ENCODE measurements at places on chromosomes 5 and 9.

DNA sequence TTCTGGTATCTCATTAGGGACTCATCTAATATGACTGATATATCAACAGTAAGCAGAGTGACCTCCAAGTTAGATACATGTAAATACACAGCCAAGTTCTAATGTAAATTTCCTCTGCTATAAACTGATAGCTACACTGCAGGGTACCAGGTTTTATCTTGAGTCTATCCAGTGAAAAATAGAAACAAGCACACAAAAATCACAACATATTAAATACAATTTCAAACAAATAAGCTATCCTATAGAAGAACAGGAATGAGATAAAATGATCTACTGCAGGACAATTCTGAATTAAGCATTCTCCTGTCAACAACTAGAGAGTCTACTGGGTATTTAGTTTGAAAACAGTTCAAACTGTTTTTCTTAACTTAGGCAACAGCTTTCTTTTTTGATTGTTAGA lies 42.7 kb downstream of the NR3C1 start:
- DNase-seq: no peak

DNA sequence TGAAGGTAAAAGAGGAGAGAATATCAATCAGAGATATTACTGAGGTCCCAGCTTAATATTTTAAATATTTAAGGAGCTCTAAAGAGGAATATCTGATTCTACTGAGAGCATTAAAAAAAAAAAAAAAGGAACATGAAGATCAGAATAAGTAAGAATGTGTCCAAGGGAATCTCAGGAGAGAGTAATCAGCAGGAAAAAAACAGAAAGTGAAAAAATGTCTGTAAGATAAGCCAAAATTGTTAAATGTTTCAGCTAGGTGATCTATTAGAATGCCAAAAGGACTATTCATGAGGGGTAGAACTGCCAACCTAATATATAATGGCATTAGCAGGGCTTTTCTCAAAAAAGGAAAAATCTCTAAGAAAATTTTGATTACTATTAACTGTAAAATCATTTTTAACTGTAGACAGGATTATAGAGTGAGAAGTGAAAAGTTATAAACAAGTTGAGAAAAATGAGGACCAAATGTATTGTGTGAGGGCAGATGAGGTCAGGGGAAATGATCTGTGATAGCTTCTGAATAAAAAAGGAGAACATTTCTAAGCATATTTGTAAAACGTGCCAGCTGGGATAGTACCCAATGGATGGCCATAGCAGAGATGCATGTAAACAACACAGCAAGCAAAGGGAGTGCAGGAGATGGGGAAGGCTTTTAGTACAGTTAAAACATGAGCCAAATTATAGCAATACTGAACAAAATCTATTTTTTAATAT lies 9.4 kb upstream of the RHOBTB3 start:
- DNase-seq: no peak

- DNase-seq: no peak
Measured at GRCh38 chr5:32261198-32261597, 51.5 kb downstream of the MTMR12 start.

DNA sequence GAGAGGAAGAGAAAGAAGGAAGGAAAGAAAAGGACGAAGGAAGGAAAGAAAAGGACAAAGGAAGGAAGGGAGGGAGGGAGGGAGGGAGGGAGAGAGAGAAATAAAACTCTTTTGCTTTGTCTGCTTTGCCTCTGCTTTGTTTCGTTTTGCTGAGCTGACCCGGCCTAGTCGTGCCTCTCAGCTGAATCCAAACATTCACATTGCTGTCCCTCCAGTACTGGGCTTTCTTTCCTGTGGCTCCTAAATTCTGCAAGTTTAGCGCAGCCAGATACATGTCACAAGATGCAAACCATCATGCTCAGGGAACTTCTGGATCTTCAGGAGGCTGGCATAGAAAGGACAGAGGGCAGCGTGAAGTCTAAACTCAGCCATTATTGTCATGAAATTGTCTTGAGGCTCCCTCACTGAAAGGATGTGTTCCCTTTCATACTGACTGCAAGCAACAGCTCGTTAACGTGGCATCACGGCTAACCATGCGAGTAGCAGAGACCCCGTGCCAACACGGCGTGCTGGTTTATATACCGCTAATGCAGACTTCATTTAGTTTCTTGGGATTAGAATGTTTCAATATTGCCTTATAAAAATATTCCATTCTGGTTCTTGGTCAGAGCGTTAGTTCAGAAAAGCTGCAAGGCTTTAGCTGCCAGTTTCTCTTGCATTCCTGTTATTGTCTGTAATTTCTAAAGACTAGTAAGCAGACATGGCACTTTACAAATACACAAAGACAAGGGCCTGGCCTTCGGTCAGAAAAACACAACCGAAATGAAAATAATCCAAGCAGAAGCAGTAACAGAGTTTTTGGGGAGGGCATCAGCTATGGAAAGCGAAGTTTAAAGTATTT lies 94.2 kb downstream of the TMEM174 start:
- no peak for DNase-seq

DNA sequence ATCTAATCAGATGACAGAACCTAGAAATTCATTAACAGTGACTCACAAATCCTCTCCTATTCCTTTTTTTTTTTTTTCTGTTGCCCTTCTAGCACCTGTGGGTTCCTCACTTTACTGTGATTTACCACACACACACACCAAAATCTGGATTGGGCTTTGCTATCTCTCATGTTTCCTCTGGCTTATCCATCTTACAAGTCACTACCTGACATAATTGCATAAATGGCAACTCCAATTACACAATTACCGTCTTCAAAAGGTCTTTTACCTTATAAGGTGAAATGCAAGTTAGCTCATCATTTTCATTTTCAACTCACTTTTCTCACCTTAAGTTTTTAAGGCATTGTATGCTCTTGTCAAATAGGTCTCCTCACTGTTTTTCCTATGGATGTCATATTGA lies 426.3 kb upstream of the MEF2C start:
- no peak for DNase-seq

DNA sequence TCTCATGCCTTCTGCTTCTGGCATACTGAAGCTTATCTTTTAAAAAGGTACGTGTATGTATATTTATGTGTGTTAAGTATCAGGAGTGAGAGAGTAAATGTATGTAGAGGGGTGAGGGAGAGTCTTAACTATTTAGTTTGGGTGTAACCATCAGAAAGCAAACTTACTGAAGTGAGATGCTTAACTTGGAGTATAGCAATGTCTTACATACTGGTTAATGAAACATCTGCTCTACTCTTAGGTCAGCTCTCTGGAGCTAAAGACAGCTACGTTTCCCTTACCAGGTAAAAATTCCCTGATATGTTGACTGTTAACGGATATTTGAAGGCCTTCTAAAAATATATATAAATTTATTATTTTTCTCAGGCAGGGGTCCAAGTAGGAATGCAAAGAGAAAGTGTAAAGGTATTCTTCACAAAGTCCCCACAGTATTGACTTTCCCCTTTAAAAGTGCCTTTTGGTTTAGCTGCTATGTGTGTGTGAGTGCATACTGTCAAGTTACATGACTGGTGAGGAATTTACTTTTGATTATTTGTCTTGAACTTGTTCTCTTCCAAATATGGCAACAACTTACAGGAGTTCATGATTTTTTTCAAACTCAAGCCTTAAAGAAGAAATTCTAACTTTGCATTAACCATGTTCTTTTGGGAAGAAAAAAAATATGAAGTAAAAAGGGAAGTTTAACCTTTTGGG lies 12.3 kb upstream of the C5orf24 start:
- DNase-seq: no peak

DNA sequence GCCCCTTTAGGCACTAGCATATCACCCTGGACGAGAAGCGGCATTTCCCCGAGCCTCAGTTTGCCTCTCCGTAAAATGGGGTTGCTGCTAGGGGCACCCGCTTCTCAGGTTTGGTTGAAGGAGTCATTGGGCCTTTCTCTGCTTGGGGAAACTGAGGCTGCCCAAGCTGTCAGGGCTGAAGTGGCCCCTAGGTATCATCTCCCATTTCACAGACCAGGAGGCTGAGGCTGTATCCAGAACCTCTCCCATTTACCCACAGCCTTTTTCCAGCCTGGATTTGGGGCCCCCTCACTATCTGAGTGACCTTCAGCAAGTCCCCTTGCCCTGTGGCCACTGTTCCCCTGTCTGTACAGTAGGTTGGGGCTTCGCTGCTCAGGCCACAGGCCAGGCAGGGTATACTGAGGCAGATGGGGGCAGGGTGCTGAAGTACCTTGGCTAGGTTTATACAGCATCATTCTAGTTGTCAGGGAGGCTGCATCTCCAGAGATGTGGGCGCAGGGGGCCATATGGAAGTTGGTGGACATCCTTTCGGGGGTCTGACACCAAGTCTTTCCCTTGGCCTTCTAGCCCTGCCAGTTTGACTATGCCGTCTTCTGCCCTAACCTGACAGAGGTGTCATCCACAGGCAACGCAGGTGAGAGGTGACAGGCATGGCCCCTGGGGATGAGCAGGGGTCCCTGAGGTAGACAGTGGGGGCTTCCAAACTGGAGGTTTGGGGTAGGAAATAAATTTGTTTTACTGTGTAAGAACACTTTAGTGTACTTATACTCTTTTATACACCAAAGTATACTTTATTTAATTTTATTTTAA lies 7.9 kb downstream of the FPGS start:
- no peak for DNase-seq

DNA sequence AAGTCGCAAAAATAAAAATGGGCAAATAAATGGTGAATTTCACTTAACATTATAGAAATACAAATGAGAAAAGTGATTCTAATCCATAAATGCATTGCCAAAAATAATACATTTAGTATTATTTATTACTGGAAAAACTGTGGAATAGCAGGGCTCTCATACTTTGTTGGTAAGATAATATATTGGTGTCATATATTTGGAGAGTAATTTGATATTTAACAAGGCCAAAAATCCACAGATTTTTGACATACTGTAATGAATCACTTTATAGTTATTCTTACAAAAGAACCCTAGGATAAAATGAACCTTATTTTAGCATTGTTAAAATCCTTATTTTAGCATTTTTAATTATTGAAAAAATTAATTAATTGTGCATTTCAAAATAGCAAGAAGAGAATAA lies 397.2 kb upstream of the DAB2 start:
- no peak for DNase-seq

DNA sequence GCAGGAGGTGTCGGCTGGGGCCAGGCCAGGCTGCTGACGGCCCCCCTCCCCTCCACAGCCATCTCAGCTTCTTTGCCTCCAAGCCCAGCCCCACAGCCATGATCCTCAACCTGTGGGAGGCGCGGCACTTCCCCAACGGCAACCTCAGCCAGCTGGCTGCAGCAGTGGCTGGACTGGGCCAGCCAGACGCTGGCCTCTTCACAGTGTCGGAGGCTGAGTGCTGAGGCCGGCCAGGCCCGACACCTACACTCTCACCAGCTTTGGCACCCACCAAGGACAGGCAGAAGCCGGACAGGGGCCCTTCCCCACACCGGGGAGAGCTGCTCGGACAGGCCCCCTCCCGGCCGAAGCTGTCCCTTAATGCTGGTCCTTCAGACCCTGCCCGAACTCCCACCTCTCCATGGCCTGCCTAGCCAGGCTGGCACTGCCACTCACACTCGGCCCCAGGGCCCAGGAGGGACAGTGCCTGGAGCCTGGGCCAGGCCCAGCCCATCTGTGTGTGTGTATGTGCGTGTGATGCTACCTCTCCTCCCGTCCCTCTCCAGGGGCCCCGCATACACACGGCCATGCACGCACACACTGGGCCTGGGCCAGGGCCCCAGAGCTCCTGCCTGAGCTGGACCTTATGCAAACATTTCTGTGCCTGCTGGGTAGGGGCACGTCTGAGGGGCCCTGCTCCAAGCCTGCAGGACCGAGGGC lies 19.3 kb downstream of the HK3 start:
- DNase-seq: no peak

GRCh38 chr9:89538871-89539270 lies 41.0 kb upstream of the SEMA4D start:
- DNase-seq: peak; percentile 8

GRCh38 chr9:137688261-137688660 lies 69.5 kb downstream of the EHMT1 start:
- DNase-seq: no peak

DNA sequence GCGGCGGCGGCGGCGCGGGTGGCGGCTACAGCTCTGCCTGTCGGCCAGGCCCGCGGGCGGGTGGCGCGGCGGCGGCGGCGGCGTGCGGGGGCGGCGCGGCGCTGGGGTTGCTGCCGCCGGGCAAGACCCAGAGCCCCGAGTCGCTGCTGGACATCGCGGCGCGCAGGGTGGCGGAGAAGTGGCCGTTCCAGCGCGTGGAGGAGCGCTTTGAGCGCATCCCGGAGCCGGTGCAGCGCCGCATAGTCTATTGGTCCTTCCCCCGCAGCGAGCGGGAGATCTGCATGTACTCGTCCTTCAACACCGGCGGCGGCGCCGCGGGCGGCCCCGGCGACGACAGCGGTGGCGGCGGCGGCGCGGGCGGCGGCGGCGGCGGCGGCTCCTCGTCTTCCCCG lies 296 bp downstream of the ZSWIM6 start:
- DNase-seq: peak; percentile 46

GRCh38 chr9:89635816-89636215 lies 31.0 kb downstream of the GADD45G start:
- peak; percentile 77 for DNase-seq

GRCh38 chr9:129458663-129459546 lies 162.0 kb downstream of the C9orf50 start:
- DNase-seq: no peak

GRCh38 chr5:140041492-140042392 lies 1.4 kb downstream of the NRG2 start:
- DNase-seq: no peak

DNA sequence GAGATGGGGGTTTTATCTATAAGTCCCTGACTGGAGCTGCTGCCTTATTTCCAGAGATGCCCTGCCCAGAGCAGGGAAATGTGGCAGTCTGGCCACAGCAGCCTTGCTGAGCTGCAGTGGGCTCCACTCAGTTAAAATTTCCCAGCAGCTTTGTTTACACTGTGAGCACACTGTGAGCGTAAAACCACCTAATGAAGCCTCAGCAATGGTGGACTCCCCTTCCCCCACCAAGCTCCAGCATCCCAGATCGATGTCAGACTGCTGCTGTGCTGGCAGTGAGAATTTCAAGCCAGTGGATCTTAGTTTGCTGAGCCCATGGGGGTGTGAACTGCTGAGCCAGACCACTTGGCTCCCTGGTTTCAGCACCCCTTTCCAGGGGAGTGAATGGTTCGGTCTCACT lies 208.7 kb upstream of the RAI14 start:
- no peak for DNase-seq

DNA sequence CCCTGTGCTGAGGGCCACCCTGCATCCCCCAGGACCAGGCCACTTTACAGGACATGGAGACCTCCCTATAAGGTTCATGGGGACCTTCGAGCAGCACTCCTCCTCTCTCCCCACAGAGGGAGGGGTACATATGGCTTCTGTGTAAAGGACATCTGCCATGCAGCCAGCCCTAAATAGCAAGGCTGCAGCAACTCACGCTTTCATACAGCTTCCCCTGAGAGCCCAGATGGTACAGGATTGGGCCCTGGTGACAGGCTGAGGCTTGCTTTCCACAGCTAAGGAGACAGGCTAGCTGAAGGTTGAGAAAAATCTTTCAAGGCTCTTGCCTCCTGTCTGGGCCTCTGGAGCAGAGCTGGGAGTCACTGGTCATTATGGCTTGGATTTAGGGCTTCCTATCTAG lies 147.0 kb upstream of the ZNF366 start:
- DNase-seq: no peak

Data from RPMI8226 (cell line).